ENCODE measurements at places on chromosomes 7 and 10. TPM values are rescaled to one million over a fixed set of nuclear protein-coding genes. Genes with fewer than 3 reads are reported as not detected.

MRPL43 gene
- 68.9 TPM for total RNA-seq

DNA sequence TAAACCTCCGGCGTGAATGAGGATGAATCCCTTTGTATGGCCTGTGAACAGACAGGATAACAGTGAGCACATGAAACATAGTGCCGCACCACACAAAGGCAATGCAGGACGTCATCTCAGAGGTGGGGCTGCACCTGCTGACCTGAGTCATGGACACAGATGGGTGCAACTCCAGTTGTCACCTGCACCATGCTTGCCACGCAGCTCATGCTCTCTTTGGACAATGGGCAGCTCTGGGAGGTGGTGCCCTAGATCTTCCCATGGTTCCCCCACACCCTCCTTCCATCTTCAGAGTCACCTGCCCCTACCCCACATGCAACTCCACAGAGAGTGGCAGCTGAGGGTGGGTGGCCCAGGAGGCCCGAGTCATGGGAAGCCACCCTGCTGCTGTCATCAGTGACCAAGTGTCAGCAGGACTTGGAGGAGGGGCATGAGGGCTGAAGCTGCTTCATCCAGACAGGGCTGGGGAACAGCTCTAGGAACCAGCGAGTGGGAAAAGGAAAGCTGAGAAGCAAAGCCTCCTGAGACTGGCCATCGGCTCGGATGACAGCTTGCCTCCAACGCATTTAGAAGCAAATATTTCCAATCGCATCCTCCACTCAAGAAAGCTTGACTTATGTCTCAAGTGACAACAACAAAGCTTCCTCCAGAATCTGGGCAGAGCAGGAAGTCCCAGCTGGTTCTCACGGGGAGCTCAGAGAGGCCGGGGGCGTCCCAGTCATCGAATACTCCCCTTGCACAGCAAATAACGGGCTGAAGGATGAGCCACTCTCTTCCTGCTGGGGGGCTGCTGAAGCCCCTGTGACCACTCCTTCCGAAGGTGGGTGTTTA is 27.1 kb downstream of the VIPR2 start:
- DNase-seq: peak; percentile 48

DNA sequence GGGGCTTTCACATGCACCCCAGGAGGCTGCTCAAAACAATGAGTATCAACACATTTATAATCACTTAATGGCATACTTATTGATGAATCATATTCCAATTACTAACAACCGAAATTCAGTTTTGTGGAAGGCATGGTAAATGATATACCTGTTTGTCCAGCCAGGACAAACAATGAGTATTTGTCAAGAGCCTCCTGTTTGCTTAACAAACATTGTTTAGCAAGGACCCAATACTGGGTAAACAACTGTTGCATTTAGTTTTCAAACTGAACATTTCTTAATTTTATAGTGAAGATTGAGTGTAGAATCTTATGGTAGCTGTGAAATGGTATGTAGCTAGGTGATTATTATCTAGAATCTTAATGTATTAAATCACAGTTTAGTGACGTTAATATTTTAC is 473.7 kb downstream of the ATRNL1 start:
- no peak for DNase-seq

LIPF gene
- total RNA-seq: not detected

LRRD1 gene
- not detected for total RNA-seq

AVL9 gene
- total RNA-seq: 54.5 TPM

Data from endodermal cell (in vitro differentiated cells).